ENCODE measurements at places on chromosomes 1 and 21. TPM values are rescaled to one million over a fixed set of nuclear protein-coding genes. Genes with fewer than 3 reads are reported as not detected.
A peak's percentile ranks its signal among the peaks of the same experiment; 100 is the strongest.

GPR37L1 gene
- not detected for total RNA-seq

FMO4 gene
- 4.1 TPM for total RNA-seq

ODF2L gene
- total RNA-seq, result 44.6 TPM

GRCh38 chr1:30837653-30838052 lies 70.9 kb downstream of the SDC3 start:
- H3K4me3 ChIP-seq, result no peak overlapping the region
- no peaks in the 10 kb centered on the region for H3K4me1 ChIP-seq
- peaks cover 34% of the 10 kb centered on the region for H3K27me3 ChIP-seq

DNA sequence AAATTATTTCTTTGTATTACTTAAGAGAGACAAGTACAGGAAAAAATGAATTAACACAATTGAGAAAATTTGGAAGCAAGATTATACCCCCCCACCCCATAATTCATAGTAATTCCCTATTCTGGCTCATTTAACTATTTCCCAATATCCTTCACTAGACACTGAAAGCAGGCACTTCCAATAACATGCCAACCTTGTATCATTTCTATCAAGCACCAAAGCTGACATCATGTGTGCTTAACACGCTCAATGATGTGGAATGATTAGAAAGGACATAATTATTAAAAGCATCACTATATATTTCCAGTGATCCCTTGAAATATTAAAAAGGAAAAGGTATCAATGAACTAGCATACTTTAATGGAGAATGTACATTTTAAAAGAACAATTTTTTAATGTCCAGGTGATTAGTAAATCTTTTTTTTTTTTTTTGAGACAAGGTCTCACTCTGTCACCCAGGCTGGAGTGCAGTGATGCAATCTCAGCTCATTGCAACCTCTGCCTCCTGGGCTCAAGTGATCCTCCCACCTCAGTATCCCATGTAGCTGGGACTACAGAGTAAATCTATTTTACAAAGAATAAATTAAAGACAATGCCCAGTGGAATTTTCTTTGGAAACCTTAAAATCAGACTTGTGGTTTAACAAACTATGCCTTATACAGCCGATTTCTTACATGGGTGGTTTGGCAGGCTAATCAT lies 443.9 kb downstream of the DSCAM start:
- no peaks in the 10 kb centered on the region for H3K27me3 ChIP-seq
- no peak for DNase-seq
- H3K4me3 ChIP-seq, result no peak overlapping the region

GRCh38 chr21:27301220-27301619 lies 334.3 kb upstream of the ADAMTS5 start:
- no peak overlapping the region for H3K4me3 ChIP-seq
- H3K4me1 ChIP-seq, result peaks cover 10% of the 10 kb centered on the region
- no peaks in the 10 kb centered on the region for H3K36me3 ChIP-seq
- no peak for DNase-seq

- H3K36me3 ChIP-seq, result no peaks in the 10 kb centered on the region
- H3K27ac ChIP-seq, result peak overlapping the region; percentile 90
- H3K4me3 ChIP-seq, result no peak overlapping the region
- no peak for DNase-seq
- H3K4me1 ChIP-seq, result peaks cover 32% of the 10 kb centered on the region
Observed at GRCh38 chr1:229693129-229693900, 67.3 kb downstream of the URB2 start.

PRPF38A gene
- total RNA-seq, result 35.9 TPM

GRCh38 chr21:46124083-46124925 lies 26.4 kb downstream of the COL6A2 start:
- H3K36me3 ChIP-seq, result peaks cover 25% of the 10 kb centered on the region
- no peaks in the 10 kb centered on the region for H3K4me1 ChIP-seq
- H3K4me3 ChIP-seq, result no peak overlapping the region
- H3K27me3 ChIP-seq, result no peaks in the 10 kb centered on the region

- H3K4me3 ChIP-seq, result no peak overlapping the region
- no peak for DNase-seq
- H3K27ac ChIP-seq, result no peak overlapping the region
- H3K36me3 ChIP-seq, result no peaks in the 10 kb centered on the region
- no peaks in the 10 kb centered on the region for H3K4me1 ChIP-seq
Observed at GRCh38 chr1:116228511-116228910, 117.3 kb downstream of the MAB21L3 start.

DNA sequence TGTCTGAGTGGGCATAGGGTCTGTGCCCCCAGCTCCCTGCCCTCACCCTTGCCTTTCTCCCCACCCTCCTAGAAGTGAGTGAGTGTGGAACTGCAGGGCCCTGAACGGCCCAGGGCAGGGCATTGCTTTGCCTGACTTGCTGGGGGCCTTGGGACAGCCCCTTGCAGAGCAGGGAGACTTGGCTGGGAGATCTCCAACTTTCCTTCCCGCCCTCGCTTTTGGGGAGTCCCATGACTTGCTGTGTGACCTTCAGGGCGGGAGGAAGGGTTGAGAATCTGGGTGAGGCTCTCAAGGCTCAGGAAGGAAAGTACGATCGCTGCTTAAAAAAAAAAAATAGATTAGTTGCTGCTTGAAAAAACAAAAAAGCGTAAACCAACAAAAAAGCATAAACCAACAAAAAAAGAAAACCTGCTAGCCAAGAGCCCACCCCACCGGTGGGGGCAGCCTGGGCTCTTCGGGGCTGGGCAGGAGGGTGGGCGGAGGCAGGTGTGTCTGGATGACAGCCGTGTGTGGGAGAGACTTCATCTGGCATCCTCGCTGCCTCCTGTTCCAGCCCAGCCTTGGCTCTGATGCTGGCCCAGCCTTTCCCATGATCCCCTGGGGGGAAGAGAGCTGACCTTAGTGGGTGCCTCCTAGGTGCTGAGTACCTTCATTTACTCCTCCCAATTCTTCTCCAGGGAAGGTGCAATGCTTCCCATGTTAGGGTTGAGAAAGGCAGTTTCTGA lies 6.5 kb downstream of the NBL1 start:
- DNase-seq, result no peak
- H3K27ac ChIP-seq, result peak overlapping the region; percentile 52
- peaks cover 61% of the 10 kb centered on the region for H3K4me1 ChIP-seq

- no peaks in the 10 kb centered on the region for H3K27me3 ChIP-seq
- no peak overlapping the region for H3K4me3 ChIP-seq
- DNase-seq, result no peak
- no peaks in the 10 kb centered on the region for H3K36me3 ChIP-seq
Observed at GRCh38 chr1:224632381-224632871, 16.3 kb downstream of the CNIH3 start.

HPCAL4 gene
- not detected for total RNA-seq

- H3K4me1 ChIP-seq, result peaks cover 78% of the 10 kb centered on the region
- DNase-seq, result no peak
- H3K4me3 ChIP-seq, result no peak overlapping the region
- H3K27ac ChIP-seq, result peak overlapping the region; percentile 71
Observed at GRCh38 chr1:198892065-198892464, 253.2 kb downstream of the PTPRC start.

LCE3B gene
- total RNA-seq, result not detected

DNA sequence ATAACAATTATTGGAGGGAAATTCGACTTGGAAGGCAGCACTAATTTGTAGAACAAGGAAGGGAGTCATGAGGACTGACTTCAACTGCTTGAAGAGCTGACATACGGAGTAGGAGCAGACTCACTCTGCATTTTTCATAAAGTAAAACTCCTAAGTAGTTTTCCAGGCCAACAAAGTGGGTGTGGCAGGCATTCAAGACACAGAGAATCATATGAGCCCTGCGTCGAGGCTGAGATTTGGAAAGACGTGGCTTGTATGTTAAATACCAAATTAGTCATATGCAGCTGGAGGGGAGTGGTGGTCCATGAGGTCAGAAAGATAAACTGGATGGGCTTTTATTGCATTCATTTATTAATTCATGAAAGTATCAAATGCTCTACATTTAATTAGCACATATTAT lies 255.7 kb upstream of the JUN start:
- H3K27me3 ChIP-seq, result peaks cover 2% of the 10 kb centered on the region
- no peak overlapping the region for H3K27ac ChIP-seq
- peaks cover 23% of the 10 kb centered on the region for H3K4me1 ChIP-seq
- no peaks in the 10 kb centered on the region for H3K36me3 ChIP-seq
- H3K4me3 ChIP-seq, result no peak overlapping the region

AMY2A gene
- total RNA-seq, result not detected

DNA sequence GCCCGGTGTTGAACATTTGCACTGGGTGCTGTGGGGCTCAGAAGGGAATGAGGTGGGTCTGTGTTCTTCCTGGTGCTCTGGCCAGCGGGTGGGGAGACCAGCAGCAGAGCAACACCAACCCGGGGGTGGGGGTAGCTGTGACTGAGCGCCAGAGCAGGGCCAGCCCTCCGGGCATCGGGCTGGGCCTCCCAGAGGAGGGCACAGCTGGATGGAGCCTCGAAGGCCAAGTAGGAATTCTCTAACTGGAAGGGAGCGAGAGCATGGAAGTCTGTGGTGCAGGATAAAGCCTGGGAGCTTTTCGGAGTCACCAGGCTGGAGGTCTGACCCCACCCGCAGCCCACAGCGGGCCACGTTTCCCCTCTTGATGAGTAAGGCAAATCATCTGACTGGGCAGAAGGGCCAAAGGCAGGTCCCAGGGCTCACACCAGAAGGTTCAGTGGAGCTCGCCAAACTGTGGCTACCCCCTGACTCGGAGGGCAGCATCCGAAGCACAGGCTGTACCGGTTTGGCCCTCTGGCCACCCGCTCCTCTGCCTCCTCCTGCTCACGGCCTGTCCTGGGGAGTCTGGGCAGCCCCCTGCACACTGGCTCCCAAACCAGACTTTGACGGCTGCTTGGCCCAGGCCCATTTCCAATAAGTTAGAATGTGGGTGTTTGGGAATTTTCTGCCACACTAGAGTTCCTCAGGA lies 18.8 kb downstream of the SLC1A7 start:
- H3K27ac ChIP-seq, result no peak overlapping the region
- H3K4me3 ChIP-seq, result no peak overlapping the region
- no peaks in the 10 kb centered on the region for H3K36me3 ChIP-seq
- no peaks in the 10 kb centered on the region for H3K27me3 ChIP-seq

HTR6 gene
- 0.16 TPM for total RNA-seq

DNA sequence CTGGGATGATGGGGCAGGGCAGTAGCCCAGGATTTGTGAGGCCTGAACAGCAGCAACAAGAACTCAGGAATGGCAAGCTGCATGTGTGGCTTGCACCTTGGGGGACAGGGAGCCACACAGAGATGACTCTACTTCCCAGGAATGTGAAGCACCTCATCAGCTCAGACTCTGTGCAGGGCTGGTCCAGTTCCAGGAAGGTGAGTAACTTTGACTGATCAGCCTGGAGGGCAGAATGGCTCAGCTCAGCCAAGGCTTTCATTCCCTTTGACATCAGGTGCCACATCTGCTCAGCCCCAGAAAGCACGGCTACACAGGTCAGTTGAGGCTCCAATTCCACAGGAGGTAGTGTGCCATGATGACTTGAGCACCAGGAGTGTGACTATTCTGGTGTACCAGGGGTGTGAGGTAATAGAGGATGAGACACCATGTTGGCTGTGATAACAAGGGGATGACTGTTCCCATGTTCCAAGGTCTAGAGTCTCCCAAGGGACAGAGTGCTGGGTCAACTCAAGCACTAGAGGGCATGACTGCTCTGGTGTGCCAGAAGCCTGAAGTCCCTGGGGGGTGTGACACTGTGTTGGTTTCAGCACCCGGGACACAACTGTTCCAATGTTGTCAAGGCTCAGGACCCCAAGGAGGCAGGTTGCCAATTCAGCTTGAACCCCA lies 625.8 kb upstream of the ADGRL2 start:
- H3K4me3 ChIP-seq, result no peak overlapping the region
- no peak overlapping the region for H3K27ac ChIP-seq
- no peaks in the 10 kb centered on the region for H3K4me1 ChIP-seq
- no peak for DNase-seq

DNA sequence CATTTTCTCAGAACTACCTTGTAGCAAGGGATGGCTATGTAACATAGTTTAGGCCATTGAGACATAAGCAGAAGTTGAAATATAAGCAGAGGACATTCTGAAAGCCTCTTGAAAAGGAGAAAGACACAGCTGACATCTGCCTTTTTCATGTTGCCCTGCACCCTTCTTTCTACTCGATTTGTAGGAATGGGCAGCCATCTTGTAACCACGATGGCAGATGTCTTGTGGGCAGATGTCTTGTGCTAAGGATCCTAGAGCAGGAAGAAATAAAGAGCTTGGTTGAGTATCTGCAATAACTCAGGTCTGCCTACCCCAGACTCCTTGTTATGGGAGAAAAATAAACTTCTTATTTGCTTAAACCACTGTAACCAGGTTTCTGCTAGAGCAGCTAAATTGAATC lies 351.0 kb downstream of the PDE4B start:
- peaks cover 3% of the 10 kb centered on the region for H3K27me3 ChIP-seq
- H3K27ac ChIP-seq, result no peak overlapping the region
- no peaks in the 10 kb centered on the region for H3K4me1 ChIP-seq
- no peak overlapping the region for H3K4me3 ChIP-seq
- H3K36me3 ChIP-seq, result no peaks in the 10 kb centered on the region
- no peak for DNase-seq

GRCh38 chr1:226579781-226580323 lies 31.3 kb downstream of the STUM start:
- no peak for DNase-seq
- no peak overlapping the region for H3K27ac ChIP-seq
- peaks cover 12% of the 10 kb centered on the region for H3K27me3 ChIP-seq
- no peaks in the 10 kb centered on the region for H3K4me1 ChIP-seq
- H3K4me3 ChIP-seq, result no peak overlapping the region

- no peak for DNase-seq
- H3K27ac ChIP-seq, result no peak overlapping the region
- no peaks in the 10 kb centered on the region for H3K36me3 ChIP-seq
Observed at GRCh38 chr1:11701551-11701961, 10.0 kb downstream of the DRAXIN start.

DNA sequence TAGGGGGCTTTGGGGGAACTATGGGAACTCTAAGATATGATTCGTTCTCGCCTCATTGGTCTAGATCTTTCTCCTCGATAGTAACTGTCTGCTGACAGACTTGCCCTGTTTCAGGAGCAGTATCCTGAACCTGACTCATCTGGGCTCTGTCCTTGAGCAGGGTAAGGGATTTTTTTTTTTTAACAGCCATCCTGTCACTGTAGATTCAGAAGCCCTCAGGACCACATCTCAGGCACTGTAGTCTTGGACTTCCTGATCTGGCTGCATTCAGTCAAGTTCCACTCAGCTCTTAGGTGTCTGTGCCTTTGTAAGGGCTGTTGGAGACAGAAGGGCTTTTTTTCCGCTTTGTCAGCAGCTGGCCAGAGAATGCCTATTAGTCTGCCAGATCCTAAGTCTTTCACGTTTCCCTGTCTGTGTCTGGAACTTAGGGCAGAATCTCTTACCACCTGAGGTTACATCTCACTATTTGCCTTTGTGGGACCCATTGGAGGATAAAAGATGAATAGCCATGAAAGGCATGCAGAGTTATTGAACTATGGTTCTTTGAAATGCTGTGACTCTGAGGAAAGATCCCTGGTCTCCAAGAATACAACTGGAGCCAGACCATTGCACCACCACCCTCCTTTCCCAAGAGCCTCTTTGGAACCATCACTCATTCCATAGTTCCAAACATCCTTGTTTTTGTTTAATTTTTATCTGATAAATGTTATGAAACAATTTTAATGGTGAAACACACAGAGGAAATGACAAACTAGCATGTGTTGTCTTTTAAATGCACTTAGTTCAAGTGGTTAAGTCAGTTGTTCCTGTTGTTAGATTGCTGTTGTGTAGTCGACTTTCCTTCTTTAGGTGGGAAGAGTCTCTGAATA lies 49.7 kb upstream of the MACF1 start:
- peaks cover 74% of the 10 kb centered on the region for H3K4me1 ChIP-seq
- DNase-seq, result no peak
- H3K4me3 ChIP-seq, result peak overlapping the region; percentile 1

Data from osteocyte (in vitro differentiated cells).